Progenitor cell of endocrine pancreas (in vitro differentiated cells): ENCODE measurements at places on chromosomes 6 and 20.

DNA sequence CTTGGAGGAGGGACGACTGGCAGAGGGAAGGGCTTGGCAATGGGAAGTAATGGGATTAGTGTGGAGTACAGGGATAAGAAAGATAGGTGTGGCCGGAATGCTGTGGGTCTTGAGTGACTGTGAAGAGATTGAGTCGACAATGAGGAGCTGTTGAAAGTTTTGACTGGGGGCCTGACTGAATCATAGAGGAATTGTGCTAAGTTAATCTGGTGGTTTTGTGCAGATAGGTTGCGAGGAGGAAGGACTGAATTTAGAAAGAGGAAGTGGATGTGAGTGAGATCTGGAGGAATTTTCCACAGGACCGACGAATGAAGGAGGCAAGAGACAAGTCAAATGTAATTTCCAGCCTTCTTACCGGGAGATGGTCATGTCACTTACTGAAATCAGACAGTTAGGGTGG lies 143.9 kb upstream of the RALGAPA2 start:
- DNase-seq = no peak

- no peak for DNase-seq
These were observed 146.3 kb downstream of the MANEA start for GRCh38 chr6:95723638-95724037.

GRCh38 chr6:13624871-13625288 lies 9.7 kb downstream of the NOL7 start:
- DNase-seq = no peak

DNA sequence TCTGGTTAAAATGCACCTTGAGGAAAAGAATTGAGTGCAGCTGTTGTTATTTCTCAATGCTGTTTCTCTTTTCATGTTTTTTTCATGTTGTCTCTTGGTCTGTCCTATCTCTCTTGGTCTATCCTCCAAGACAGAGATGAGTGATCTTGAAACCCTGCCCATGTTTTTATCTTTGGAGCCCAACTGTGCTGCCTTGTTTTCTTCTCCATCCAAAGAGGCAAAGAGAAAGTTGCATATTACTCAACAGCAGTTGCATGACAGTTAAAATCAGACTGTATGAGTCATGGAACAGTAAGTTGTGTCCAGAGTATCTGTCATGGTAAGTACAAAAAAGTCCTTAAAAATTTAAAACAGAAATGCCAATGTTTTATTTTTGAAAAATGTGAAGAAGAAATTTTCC lies 26.2 kb downstream of the BCAS1 start:
- DNase-seq = no peak

- DNase-seq = no peak
These were observed 777 bp upstream of the SNRNP48 start for GRCh38 chr6:7589221-7589620.

GRCh38 chr20:1801225-1801928 lies 93.8 kb upstream of the SIRPA start:
- DNase-seq = no peak

DNA sequence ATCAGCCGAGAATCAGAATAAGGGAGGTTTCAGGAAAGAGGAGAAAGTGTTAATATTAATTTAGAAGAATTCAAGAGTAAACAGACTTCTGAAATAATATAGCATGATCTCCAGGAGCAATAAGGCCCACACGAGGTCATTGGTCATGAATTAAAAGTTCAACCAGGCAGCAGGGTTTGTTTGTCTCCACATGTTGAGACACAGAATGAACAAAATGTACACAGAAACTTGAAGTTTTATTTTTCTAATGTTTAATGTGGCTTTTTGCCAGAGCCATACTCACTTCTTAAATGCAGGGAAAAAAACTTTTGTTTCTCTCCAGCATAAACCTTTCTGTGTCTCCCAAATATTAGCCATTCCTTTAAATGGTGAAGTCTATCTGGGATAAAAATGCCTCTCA lies 504.5 kb downstream of the HDGFL1 start:
- no peak for DNase-seq

DNA sequence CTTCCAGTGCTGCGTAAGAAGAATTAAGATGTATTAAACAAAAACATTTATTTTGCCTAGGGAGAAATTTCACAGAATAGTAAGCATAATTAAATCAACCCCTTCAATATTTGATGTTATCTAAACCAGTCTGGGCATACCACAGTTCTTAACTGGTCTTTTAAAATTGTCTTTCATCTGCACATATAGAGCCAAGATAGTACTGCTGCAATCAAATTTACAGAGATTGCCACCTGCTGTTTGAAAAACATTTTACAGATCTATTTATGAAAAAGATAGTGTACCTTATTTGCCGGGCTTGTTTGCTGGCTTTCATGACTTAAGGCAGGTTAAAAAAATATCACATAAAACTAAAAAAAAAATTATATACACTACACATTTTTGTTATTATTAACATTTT lies 323.2 kb downstream of the ADGRB3 start:
- no peak for DNase-seq

- no peak for DNase-seq
These were observed 60.0 kb downstream of the DNAH8 start for GRCh38 chr6:38774929-38775707.

GRCh38 chr6:76768556-76768955 lies 694.7 kb downstream of the HTR1B start:
- DNase-seq = no peak

DNA sequence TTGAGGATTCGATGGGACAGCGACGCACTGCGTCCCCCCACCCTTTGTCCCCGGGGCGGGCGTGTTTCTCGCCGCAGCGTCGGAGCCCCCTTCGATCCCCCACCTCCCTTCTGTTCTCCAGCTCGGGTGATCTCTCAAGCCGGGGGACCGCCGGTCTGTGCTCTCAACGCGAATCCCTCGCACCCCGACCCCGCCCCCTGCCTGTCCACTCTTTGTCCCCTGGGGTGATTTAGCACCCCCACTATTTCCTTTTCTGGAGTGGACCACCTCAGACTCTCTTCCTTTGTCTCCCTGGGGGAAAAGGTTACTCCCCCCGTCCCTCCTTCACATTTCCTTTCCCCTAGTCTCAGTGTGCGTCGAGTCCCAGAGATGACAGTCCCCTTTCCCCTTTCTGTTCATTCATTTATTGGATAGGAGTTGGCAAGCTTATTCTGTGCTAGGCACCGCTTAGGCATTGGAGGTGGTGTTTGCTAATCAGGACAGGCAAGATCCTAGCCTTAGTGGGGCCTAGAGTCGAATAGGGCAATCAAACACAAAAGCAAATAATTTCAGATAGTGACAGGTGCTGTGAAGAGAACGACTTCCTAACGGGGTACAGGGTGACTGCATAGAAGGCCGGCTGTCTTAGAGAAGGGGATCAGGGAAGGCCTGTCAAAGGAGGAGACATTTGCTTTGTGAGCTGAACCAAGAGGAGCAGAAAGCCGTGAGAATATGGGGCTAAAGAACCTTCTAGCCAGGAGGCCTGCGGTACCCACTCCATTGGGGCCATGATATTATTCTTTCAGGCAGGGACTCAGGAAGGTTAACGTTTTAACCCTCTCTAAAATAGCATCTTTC lies 741 bp downstream of the PTPN1 start:
- DNase-seq = no peak
